ENCODE measurements at places on chromosomes 5 and 9.

- DNase-seq = no peak
Observed at GRCh38 chr5:132228241-132229035, 785 bp upstream of the P4HA2 start.

GRCh38 chr9:77156646-77157371, 20.5 kb upstream of the VPS13A start:
- no peak for DNase-seq

DNA sequence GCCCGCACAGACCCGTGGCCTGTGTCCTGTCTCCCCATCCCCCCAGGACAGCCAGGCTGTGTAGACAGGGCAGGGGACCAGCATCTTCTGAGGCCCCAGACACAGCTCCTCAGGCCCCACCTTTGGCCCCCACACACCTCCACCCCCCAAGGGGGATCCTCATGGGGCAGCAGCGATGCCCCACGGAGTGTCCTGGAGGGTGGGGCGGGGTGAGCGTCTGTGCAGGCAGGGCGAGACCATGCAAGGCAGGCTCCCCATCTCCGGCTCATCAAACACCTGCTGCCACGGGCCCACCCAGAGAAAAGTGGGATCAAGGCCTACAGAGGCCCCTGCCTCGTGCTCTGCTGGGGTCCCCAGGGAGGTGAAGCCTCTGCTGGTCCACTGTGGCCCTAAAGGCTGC, 118.7 kb upstream of the FOXD4L5 start:
- DNase-seq = no peak

- DNase-seq = no peak
Observed at GRCh38 chr5:142925795-142926194, 155.6 kb downstream of the ARHGAP26 start.

- DNase-seq = no peak
Observed at GRCh38 chr9:107387409-107387808, 102.2 kb downstream of the KLF4 start.

GRCh38 chr9:88060746-88061145, 77.5 kb downstream of the SPATA31C2 start:
- DNase-seq = no peak

GRCh38 chr5:176359658-176360057, 1.9 kb downstream of the KIAA1191 start:
- no peak for DNase-seq

- no peak for DNase-seq
Observed at GRCh38 chr9:95315108-95315746, 2.3 kb downstream of the FANCC start.

GRCh38 chr5:128304088-128304487, 220.5 kb downstream of the SLC12A2 start:
- DNase-seq = no peak

- no peak for DNase-seq
Observed at GRCh38 chr9:24245988-24246387, 299.7 kb downstream of the IZUMO3 start.

DNA sequence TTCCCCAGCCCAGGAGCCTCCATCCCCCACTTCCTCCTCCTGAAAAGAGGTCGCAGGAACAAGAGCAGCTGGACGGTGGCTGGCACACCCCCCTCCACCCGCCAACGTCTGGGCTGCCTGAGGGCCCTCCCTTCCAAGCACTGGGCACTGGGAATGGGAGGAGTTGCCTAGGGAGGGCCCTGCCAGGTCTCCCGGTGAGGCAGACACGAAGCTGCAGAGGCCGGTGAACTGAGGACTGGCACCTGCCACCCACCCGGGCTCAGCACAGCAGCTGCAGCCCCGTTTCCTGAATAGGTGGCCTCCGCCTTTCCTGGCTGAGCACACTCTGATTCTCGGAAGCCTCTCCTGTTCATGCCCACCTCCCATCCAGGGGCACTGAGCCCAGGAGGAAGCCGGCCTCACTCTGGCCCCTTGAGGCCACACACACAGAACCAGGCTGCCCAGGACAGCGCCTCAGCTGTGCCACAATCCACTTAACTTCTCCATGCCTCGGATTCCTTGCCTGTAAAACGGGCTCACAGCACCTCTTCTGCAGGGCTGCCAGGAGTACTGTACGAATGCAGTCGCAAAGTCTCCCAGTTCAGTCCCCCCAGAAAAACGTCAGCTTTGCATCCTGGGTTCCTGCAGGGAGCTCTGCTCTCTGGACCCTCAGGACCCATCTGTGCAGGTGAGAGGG, 1.3 kb downstream of the NPDC1 start:
- no peak for DNase-seq

- DNase-seq = no peak
Observed at GRCh38 chr9:89698411-89699005, 93.7 kb downstream of the GADD45G start.

DNA sequence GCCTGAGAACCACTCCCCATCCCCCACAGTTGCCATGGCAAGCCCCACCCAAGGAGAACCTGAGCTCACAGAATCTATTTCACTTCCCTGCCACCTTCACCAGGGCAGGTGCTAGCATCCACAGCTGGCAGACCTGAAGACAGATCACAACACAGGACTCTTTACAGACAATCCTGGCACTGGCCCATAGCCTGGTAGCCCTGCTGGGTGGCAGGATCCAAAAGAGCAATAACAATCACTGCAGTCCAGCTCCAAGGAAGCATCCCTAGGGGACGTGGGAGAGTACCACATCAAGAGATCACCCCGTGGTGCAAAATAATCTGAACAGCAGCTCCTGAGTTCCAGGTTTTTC, 463.2 kb upstream of the PIK3R1 start:
- DNase-seq = no peak

DNA sequence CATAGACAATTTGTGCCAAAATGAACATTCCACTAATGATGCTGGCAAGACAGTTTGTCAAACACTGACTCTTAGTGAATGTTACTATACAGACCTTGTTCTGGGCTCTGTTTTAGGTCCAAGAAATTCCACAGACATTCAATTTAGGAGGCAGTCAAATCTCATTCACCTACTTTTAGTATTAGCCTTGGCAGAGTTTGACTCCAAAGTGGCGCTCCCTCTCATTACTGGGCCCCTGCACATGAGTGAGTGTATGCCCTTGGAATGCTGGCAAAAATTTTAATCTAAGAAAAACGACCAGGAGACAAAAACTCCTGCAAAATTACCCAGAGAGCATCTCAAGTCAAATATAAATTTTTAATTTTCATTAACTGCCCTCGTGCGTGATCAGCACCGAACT, 94.9 kb upstream of the SLC27A6 start:
- DNase-seq = no peak

GRCh38 chr9:6215562-6215961, at the start of gene IL33:
TSS of gene IL33 (plus strand) at chr9:6215807. CDS start at chr9:6241695, 25,888 bp downstream.
- no peak for DNase-seq

DNA sequence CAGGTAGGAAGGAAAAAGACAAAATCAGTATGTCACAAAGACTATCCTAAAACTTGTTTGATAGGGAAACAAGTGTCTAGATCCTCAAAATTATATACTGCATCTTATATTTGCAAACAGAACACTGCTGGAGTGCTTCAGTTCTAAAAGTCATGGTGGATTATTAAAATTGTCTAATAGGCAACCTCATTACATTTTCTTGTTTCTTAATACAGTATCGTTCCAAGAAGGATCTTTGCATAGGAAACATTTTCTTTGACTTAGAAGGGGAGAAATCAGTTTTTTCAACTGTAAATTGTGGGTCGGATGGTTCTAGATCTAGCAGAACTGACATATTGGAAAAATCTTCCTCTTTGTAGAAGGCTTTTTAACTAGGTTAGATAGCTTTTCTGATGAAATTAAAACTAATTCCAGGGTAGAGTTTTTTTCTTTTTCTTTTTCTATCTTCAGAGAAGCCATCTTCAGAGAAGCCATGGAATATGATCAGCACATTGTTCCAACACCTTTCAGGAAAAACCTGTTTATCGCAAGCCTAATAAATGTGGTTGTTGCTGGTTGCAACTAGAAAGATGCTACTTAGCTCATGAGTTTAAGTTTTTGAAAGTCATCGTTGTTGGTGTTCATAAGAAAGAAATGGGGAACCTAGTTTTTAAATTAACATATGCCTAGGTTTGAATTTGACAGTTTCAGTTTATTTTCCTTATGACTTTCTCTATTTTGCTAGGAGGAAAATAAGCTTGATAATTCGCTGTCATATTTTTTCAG, 7.4 kb downstream of the CPEB4 start:
- DNase-seq = no peak

DNA sequence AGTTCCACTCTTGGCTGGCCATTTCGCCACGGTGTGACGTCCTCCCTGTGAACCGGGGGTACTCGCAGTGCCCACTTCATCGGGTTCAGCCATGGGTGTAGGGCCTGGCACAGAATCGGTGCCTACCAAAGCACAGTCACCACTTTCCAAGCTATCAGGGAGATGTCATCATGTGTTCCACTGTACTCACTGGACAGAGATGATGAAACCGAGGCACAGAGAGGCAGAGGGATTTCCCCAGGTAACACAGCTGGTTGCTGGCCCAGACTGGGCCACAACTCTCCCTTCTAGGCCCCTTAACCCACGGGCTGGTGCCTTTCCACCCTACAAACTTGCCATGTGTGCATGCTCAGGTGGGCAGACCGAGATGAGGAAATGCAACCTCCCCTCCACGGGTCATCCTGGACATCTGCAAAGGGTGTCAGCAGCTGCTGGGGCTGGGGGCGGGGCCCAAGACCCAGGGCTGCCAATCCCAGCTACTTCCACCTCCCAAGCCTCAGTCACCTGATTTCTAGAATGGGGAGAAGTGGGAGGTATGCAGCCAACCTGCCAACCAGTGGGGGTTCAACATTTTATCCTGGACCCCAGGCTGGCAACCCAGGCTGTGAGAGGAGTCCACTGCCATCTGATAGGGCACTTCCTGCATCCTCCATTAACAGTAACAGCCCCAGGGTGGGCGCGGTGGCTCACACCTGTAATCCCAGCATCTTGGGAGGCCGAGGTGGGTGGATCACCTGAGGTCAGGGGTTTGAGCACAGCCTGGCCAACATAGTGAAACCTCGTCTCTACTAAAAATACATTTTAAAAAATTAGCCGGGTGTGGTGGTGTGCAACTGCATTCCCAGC, 893 bp upstream of the SH2D3C start:
- peak; percentile 46 for DNase-seq

- DNase-seq = no peak
Observed at GRCh38 chr9:126694206-126695081, 80.7 kb downstream of the LMX1B start.

DNA sequence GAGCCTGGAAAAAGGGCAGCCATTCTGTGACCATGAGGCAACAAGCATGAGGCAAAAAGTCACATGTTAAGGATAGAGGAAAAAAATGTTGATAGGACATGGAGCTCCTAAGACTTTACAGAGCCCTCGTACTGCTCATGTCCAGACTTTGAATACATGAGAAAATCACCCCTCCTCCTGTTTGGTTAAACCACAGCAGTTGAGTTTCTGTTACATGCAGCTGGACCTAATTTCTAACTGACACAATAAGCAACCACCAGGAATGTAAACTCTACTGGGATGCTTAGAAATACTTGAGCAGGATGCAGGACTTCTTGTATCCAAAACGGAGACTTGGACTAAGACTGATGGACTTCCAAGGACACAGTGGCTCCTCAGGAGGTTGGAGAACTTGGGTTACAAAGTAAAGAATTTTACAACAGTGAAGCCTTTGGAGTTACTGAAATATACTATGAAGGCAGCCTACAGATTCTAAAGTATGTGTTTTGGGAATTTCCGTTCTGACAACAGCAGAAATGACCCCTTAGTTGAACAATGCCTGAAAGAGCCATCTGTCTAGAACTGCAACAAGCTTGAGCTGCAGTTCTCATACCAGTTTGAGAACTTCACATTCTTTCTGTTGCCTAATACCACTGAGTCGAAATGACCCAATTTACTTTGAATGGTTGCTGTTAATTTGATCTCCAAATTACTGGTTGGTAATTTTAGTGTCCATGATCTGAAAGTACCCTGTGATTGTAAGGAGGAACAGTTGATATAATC, 268.9 kb downstream of the PIK3R1 start:
- DNase-seq = no peak

DNA sequence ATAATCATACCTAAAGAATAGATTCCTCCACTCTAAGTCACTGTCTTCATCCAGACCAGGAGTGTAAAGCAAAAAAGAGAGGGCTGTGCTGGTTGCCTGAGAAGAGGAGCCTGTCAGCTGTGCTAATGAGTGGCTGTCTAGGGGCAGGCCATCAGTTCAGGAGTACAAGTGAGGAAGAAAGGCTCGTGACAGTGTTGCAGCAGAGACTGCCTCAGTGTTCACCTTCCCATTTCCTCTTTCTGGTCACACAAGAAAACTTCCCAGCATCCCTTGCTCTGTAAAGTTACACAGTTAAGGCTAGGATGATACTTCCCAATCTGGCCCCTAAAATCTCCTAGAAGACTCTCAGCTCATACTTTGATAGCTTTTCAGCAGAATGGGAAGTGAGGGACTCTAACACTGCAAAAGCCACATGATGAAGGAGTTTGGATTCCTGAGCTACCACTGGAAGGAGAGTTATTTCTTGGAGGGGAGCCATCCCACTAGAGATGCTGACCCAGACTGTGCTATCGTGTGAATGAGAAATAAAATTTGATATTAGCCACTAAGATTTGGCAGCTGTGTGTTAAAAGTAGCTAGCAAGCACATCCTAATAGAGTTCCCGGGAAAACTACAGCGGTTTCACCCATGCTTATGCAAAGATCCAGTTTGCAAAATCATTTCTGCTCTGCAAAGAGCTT, 67.1 kb downstream of the ADAMTS12 start:
- no peak for DNase-seq

- no peak for DNase-seq
Observed at GRCh38 chr9:37497320-37497719, 11.6 kb downstream of the POLR1E start.

GRCh38 chr9:123488722-123489321, 132.8 kb downstream of the CRB2 start:
- no peak for DNase-seq

- DNase-seq = no peak
Observed at GRCh38 chr5:36900283-36900682, 23.7 kb downstream of the NIPBL start.

DNA sequence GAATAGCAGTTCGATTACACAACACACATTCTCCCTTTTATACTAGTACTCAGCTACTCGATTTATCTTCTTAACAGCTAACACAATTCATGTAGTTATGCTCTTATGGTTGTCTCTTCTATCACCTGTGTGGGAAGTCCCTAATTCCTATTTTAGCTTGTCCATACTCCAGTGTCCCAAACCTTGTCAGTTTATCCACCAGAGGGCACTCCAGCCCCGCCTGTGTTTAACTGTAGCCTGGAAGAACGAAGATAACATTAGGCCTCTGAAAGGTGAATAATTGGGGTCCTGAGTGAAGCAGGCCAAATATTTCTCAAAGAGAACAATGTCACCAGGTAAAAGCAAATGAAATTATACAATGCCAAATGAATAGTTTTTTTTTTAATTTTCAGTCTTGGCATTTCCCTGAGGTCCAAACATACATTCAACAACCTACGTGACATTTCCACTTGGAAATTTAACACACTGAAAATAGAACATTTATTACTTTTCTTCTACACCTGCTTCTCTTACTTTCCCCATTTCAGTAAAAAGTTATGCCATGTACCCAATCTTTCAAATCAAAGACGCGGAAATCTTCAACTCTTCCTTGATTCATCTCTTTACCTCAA, 560.7 kb downstream of the HTR1A start:
- DNase-seq = no peak
